ENCODE measurements at places on chromosomes 1 and 21.

GRCh38 chr1:36602184-36602583, 119.5 kb upstream of the CSF3R start:
- peak; percentile 19 for DNase-seq

GRCh38 chr1:178282949-178283367, 189.1 kb downstream of the RASAL2 start:
- no peak for DNase-seq

- DNase-seq = no peak
Measured at GRCh38 chr1:240055936-240056335, 35.7 kb upstream of the FMN2 start.

DNA sequence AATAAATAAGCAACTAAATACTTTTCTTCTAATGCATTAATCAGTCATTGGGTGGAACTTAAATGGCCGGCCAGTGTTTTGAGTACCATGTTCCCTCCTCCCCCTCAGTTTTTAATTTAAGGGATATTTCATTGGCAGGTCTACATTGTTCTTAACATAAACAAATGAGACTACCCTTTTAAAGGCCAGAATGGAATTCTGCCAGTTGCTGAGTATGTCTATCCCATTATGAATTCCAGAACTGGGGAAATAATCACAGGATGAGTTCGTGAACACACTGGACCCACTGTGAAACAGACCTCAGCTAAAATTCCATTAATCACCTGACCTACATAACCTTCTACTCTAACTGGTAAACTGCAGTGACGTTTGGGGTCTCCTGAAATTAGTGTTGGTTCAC, 305.5 kb upstream of the PKN2 start:
- DNase-seq = no peak

All from NCI-H1105 treated with DMSO at 0.1 percent for 48 hours (cell line).